ENCODE measurements at places on chromosomes 2 and 18. TPM values are rescaled to one million over a fixed set of nuclear protein-coding genes. Genes with fewer than 3 reads are reported as not detected.

Gene TRMT61B
- 14.5 TPM for total RNA-seq

Gene MAIP1
- 30.1 TPM for total RNA-seq

Gene EMX1
- not detected for total RNA-seq

Gene LRATD1
- total RNA-seq: 2.4 TPM

Gene RGPD3
- total RNA-seq: 0.51 TPM

All from dermis blood vessel endothelial cell (primary cell).